ENCODE measurements at places on chromosomes 3 and 15.

- no peak for DNase-seq
These were observed 109.8 kb downstream of the XRN1 start for GRCh38 chr3:142337994-142338393.

- no peak for DNase-seq
These were observed 6.1 kb downstream of the ABTB1 start for GRCh38 chr3:127678611-127679533.

DNA sequence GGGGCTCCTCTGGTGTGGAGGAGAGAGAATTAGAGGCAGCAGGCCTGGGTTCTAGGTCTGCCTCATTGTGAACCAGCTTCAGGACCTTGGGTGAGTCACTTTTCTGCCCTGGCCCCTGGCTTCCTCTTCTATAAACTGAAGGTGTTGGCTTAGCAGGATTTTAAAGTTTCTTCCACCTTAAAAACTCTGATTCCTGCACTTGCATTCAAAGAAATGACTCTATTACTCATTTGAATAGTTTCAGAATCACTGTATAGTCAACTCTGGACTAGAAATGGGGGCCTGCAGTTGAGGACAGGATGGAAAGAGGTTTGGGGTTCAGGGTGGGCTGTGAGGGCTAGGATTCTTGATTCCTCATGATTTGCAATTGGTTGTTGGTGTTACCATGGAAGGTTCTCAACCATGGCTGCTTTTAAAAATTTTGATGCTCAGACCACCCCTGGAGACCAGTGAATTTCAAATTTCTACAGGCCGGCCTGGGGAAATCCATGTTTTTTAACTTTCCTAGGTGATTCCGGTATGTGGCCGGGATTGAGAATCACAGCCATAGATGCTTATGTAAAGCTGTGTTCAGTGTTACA, 19.9 kb downstream of the SMAD3 start:
- DNase-seq = no peak

DNA sequence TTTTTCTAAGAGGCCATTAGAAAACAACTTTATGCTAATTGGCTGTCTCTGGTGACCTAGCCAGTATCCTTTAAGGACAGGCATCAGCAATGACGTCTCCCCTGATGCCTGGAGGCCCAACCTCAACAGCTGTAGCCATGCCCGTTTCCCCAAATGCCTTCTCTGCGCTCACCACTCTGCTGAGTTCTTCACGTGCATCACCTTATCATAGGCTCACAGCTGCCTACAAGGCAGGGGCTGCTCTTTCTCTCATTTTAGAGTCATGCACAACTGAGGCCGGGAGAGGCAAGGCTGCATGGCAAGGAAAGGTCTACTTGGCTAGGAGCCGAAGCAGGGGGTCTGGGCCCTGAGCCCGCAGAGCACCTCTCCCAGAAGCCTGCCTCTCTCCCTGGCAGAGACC, 43.9 kb upstream of the SEC13 start:
- no peak for DNase-seq

DNA sequence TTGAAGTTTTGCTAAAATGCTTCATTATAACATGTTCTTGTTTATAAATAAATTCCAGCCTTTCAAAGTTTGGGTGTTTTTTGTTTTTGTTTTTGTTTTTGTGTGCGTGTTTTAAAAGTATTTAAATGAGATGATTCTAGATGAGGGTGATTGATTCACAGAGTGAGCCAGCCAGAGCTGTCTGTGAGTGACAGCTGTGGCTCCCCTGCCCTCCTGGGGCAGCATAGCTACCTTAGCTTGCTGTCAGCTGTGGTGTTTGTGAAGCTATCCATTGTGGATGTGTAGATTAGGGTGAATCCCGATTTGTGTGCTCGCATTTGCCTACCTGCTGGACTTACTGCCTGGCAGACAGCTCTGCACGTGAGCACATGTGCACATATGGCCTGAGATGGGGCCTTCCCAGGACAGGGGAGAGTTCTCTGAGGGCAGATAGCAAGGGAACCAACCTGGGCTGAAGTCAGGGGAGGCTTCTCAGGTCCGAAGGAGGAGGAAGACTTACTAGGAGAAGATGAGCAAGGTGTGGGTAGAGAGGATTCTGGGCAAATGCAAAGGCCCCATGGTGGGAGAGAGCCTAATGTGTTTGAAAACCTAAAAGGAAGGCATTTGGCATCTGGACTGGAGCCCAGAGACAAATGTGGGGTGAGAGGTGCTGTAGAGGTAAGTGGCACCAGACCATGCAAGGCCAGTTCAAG, 124.2 kb downstream of the EEFSEC start:
- no peak for DNase-seq

DNA sequence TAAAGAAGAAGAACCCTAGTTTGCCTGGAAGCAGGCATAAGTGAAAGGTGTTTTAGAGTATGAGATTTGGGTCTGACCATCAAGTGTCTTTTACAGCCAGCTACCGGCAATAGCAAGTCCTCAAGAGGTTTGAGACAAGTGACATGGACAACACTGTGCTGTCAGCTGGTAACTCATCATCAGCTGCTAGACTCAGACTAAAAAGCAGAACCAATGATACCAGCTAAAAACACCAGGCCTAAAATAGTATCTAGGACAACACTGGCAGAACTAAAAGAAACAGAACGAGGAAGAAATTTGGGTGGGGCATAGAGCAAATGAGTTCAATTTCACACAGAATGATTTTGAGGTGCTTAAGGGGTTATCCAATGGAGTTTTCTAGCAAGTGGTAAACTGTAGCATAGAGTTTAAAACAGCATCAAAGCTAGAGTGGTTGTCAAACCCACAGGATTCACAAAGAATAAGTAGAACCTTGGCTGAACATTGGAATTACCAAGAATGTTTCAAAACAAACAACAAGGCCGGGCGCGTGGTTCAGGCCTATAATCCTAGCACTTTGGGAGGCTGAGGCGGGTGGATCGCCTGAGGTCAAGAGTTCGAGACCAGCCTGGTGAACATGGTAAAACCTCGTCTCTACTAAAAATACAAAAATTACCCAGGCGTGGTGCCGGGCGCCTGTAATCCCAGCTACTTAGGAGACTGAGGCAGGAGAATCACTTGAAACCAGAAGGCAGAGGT, 3.9 kb downstream of the CIAO2A start:
- DNase-seq = no peak

DNA sequence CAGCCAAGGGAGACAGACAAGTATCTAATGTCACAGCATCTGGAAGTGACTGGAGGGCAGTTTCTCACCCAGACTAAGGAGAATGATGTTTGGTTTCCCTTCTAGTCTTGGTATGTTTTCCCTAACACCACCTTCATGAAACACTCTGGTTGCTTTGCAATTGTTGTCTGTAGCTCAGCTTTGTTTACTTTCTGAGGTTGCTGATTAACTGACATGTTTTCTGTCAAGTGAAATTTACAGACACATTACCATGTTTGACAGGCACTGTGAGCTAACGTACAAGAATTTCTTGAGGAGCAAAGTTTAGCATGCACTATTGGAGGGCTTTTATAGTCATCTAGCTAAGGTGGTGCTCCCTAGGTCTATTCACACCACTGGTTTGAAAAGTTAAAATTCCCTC, 131.6 kb upstream of the NECTIN3 start:
- DNase-seq = no peak

DNA sequence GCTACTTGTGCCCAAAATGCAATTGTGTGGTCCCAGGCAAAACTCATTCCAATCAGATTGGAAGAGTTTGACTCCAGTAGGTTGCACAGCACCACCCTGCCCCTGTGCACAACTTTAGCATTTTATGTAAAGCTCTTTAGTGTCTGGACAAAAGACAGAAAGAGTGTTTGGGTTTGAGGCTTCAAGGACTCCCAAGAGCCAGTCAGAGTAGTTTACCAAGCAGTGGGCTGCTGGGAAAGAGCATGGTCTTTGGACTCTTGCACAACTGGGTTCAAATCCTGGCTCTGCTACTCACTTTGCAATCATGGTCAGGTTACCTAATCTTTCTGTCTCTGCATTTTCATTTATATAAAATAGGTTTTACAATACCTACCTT, 75.8 kb upstream of the UMPS start:
- no peak for DNase-seq

DNA sequence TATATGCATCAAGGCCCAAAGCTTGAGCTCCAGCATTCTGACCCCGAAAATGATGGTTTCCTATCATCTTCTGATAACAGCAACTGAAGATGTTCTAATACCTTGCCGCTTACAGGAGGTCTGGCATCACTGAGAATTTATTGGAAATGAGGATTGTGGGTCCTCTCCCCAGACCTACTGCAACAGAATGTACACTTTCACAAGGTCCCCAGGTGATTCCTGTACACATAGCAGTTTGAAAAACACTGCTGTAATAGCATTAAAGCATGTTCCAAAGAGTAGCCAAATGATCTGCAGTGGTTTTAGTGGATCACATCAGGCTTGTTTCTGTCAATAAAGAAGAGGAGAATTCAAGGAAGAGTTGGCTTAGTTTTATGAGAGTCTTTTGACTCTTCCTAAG, 11.3 kb downstream of the TGFBR2 start:
- DNase-seq = no peak

DNA sequence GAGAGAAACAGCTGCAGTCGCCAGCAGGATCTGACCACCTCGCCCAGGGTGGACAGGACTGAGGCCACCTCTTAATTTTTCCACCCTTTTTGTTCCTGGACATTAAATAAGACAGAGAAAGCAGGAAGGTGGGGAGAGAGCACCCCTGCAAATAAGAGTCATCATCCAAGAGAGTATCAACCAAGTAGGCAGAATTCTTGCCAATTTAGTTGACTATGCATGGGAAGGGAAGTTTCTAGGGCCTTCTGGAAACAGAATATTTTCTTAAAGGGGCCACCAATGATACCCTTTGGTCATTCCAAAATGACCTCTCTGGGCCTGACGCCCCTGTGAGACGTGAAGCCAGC, 136.2 kb downstream of the TJP1 start:
- DNase-seq = no peak

- no peak for DNase-seq
These were observed 61.0 kb downstream of the BOC start for GRCh38 chr3:113272385-113272779.

DNA sequence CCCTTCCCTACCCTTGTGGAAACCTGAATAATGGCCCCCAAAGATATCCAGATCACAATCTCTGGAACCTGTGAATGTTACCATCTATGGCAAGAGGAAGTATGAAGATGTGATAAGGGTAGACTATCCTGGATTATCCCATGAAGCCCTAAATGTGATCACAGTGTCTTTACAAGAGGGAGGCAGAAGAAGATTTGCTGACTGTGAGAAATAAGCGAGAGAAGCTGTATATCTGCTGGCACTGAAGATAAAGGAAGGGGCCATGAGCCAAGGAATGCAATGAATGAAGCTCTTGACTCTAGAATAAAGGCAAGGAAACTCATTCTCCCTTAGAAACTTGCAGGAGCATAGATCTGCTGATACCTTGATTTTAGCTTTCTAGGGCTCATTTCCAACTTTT, 39.1 kb downstream of the SOX14 start:
- no peak for DNase-seq

DNA sequence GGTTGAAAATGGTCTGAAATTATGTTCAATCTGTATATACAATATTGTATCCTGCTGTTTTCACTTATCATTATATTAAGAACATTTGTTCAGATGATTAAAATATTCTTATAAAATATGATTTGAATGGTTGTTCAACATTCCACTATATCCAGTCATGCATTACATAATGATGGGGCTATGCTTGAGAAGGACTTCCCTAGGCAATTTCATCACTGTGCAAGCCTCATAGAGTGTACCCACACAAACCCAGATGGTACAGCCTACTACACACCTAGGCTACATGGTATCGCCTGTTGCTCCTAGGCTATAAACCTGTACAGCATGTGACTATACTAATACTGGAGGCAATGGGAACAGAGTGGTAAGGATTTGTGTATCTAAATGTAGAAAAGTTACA, 30.5 kb downstream of the SLC7A14 start:
- no peak for DNase-seq

DNA sequence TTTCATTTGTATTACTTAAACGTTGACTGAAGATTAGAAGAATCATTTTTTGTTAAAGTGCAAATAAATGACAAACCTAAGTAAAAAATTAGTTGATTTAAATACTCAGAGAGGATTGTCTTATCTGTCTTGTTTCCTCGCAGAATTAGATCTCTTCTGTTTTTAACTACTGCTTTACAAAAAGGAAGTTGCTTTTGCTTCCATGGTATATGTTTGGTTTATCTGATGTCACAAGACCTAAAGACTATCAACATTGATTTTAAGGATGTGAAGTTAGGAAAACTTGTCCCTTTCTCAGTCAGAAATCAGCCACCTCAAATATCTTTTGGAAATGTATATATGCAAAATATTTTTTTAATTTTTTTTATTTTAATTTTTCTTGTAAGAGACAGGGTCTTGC, 28.7 kb downstream of the GPR171 start:
- DNase-seq = no peak
